Cardiac fibroblast (primary cell): ENCODE measurements at places on chromosomes 5 and 9.
A peak's percentile ranks its signal among the peaks of the same experiment; 100 is the strongest.

- no peak for DNase-seq
Measured at GRCh38 chr9:124843456-124844034, 9.7 kb upstream of the WDR38 start.

GRCh38 chr9:8053501-8053900 is 253.9 kb upstream of the DMAC1 start:
- DNase-seq: no peak

DNA sequence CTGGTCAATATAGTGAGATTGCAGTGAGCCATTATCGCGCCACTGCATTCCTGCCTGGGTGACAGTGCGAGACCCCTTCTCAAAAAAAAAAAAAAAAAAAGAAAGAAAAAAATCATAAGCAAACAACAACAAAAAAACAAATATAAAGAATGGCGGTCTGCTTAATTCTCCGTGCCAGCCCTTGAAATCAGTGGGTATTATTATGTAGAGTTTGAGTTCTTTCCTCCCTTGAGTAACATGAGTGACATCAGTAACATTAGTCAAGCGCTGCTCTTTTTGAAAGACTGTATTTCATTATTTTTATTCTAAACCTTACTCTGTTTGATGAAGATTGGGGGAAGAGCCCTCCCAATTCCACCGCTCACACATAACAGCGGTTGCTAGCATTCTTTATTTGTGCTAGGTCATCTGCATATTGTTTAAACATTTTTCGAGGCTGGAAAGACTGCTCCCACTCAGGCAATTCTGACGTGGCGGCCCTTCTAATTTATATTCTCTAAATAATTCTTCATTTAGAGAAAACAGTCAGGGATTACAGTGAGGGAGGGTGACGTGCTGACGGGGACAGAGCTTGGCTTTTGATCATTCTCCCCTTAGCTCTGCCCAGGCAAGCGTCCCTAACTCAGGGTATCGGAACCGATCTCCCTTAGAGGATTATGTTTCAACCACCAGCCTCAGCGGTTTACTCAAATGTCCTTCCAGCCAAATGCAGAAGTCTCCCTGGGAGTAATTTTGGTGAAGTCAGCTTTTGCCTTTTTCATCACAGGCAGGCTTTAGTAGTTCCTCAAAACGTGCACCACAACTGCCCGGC is 860 bp upstream of the MARCHF6 start:
- no peak for DNase-seq

GRCh38 chr5:158175934-158176481 is 317.1 kb upstream of the CLINT1 start:
- DNase-seq: no peak

DNA sequence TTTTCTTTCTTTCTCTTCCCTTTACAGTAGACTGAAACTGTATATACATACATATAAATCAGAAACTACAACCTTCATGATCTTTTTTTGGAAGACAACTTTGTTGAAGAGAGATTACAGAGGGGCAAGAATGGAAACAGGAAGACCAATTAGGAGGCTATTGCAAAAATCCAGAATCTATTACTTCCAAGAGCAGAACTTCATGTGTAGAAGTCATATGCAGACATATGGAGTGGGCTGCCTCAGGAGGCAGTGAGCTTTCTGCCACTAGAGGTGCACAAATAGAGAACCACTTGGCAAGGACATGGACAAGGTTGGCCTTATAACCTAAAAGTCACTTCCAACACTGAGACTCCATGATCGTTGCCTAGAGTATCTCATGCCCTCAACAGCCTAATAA is 157.8 kb upstream of the NR4A3 start:
- DNase-seq: no peak

- DNase-seq: no peak
Measured at GRCh38 chr5:123451047-123451446, 27.8 kb upstream of the CEP120 start.

DNA sequence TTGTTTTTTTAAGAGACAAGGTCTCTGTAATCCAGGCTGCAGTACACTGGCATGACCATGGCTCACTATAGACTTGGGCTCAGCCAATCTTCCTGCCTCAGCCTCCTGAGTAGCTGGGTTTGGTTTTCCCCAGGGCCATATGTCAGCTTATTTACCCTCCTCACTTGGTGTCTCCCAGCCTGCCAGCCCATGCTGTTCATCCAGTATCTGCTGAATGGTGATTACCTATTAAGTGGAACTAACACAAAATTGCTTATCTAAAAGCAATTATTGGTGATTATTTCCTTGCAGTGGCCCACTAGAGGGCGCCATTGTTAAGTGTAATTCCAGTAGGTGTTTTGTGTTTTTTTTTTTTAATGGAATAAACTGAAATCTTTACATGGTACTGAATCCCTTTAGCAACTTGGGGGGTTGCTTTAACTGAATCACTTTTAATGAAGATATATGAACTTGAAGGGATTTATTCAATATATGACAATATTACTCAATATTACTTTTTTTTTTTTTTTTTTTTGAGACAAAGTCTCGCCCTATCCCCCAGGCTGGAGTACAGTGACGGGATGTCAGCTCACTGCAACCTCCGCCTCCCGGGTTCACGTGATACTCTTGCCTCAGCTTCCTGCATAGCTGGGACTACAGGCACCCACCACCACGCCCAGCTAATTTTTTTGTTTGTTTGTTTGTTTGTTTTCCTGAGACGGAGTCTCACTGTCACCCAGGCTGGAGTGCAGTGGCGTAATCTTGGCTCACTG is 13.8 kb downstream of the EXOSC2 start:
- peak; percentile 82 for DNase-seq

- DNase-seq: peak; percentile 97
Measured at GRCh38 chr9:33506626-33507370, 17.3 kb upstream of the ANKRD18B start.

DNA sequence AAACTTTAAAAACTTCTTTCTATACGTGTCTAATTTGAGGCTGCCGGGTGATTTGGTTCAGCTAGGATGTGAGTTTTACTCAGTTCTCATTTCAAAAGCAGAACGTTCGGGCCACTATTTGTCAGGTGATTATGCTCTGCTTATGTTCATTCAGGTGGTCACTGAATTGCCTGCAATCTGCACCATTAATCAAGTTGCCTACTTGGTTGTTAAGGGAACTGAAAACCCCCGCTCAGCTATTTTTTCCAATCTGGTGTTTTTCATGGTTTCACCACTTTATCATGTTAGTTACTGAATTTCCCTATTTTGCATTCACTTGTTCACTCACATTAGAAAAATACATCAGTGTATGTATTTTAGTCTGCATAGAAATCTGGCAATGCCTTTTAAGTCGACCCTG is 523.0 kb downstream of the CSNK1G3 start:
- no peak for DNase-seq

GRCh38 chr5:104763216-104763615 is 1200.6 kb upstream of the NUDT12 start:
- no peak for DNase-seq

DNA sequence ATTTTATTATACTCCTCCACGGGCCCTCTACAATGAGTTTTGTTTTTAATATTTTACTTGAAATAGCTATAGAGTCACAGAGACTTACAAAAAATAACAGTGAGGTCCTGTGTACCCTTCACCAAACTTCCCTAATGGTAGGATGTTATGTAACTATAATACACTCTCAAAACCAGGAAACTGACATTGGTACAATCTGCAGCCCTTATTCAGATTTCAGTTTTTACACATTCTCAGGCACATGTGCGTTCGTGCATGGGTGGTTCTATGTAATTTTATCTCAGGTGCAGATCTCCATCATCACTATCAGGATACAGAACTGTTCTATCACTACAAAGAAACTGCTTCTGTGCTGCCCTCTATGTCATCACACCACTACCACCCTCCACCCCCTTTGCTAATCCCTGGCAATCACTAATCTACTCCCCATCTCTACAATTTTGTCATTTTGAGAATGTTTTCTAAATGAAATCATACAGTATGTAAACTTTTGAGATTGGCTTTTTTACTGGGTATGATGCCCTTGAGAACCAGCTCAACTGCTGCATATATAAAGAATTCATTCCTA is 16.4 kb downstream of the RAB14 start:
- no peak for DNase-seq

- no peak for DNase-seq
Measured at GRCh38 chr5:6832994-6833393, 119.8 kb downstream of the TENT4A start.

- DNase-seq: no peak
Measured at GRCh38 chr9:72422214-72422613, 57.2 kb upstream of the ZFAND5 start.

- peak; percentile 10 for DNase-seq
Measured at GRCh38 chr5:39274398-39275085, 55.2 kb upstream of the FYB1 start.

DNA sequence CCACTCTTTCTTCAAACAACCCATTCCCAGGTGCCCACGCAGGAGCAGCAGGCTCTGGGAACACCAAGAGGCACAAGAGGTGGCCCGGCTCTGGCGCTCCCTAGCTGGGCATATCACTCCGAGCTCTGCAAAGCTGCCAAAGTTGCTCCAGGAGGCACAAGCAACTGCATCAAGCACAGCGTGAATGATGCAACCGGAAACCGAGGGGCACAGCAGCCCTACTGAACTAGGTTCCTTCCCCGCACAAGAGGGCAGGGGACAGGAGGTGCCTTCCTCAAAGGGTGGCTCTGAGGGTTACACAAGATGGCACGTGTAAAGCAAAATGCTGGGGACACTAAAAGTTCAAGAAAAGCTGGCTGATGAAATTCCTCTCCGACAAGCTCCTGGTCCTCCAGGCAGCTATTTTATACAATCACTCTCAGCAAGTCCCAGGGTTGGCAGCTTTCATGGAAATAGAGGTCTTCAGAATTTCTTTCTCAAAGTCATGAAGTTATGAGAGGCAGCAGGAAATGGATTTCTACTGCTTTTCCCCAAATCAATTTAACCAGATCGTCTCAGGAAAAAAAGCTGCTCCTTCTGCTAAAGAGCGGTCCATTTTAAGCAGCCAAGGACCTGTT is 22.9 kb downstream of the PSMB7 start:
- no peak for DNase-seq

- DNase-seq: peak; percentile 52
Measured at GRCh38 chr9:136679431-136679941, 7.8 kb downstream of the AGPAT2 start.

DNA sequence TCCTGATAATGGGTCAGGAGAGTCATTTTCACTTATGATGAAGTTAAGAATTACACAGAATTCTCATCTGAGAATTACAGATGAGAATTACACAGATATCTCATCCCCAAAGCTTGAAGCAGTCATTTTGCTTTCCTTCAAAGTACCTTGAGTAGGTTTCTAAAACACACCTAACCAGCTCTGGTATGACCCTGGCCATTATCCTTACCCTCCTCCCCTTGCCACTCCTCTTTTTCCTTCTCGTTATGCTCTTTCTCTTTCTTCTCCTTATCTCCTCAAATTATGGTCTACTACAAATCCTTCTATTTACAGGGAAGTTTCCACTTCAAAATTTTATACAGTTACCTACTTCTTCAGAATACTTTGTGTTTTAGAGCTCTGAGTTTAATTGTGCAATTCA is 44.5 kb downstream of the MEF2C start:
- DNase-seq: no peak

GRCh38 chr9:124209279-124209678 is 48.5 kb upstream of the NEK6 start:
- DNase-seq: no peak

DNA sequence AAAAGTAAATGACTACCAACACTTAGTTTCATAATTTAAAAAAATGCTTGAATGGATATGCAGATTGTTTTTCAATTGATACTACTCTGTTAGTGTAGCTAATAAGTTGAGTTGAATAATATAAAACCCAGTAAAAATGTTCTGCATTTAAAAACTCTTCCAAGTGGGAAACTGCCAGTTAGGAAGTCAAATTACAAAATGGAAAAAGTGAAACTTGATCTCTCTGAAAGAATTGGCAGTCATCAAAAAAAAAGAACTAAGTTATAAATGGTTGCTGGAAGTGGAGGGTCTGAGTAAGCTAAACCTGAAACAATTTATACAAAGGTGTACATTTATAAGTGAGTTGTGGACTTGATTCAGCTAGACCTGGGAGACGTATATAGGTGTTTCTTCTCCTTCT is 52.4 kb downstream of the VCAN start:
- no peak for DNase-seq

DNA sequence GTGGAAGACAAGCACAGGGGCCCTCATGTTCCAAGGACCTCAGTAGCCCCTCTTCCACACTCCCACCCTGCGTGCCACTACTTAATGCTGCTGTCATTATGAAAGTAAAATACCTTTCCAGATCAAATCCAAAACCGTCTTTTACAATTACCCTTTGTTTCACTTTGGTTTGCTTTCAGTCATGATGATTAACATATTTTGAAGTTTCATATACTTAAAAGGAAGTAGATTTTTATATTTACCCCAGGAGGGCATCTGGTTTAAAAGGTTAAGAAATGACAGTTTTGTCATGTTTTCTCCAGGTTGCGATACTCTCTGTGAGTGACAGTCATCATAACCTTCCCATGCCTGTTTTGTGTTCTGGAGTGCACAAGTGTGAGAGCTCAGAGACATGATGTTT is 13.5 kb upstream of the MAP1B start:
- no peak for DNase-seq

- no peak for DNase-seq
Measured at GRCh38 chr9:115416299-115416698, 298.3 kb upstream of the TNC start.

DNA sequence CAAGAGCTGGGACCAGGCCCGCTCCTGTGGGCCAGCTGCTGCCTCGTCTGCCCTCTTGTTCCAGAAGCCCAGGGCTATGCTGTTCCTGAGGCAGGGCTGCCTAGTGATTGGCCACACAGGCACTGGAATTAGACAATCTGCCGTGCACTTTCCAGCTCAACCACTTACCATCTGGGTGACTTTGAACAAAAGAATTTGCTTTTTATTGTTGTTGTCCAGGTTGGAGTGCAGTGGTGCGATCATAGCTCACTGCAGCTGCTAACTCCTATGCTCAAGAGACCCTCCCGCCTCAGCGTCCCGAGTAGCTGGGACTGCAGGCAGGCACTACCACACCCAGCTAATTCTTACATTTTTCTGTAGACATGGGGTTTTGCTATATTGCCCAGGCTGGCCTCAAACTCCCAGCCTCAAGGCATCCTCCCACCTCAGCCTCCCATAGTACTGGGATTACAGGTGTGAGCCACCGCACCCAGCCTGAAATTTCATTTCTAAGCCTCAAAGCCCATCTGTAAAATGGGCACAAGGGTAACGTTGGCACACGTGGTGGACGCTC is 1.2 kb upstream of the NEK6 start:
- peak; percentile 95 for DNase-seq

GRCh38 chr5:137596941-137597340 is 97.8 kb upstream of the SPOCK1 start:
- no peak for DNase-seq

GRCh38 chr9:124457887-124458431 is 7.7 kb downstream of the ADGRD2 start:
- no peak for DNase-seq

- peak; percentile 84 for DNase-seq
Measured at GRCh38 chr5:61658592-61659008, 326.5 kb downstream of the ZSWIM6 start.

DNA sequence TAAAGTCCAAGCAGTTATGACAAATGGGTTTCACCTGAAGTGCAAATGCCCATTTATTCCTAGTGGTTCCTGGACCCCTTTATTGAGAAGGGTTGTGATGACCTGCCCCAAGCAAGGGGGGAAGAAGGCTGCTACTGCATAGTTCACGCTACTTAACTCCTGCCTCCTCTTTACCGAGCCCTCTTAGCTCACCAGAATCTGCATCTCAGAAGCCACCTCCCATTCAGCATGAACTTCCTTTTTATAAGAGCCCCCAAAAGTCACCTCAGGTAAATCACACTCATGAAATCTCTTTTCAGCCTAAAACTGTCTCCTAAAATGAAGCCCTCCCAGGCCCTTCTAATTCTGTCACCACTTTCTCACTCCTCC is 26.6 kb upstream of the C9orf72 start:
- DNase-seq: no peak
